ENCODE measurements at places on chromosomes 2 and 18.

GRCh38 chr2:119049968-119050704 is 108.1 kb downstream of the MARCO start:
- DNase-seq: no peak

DNA sequence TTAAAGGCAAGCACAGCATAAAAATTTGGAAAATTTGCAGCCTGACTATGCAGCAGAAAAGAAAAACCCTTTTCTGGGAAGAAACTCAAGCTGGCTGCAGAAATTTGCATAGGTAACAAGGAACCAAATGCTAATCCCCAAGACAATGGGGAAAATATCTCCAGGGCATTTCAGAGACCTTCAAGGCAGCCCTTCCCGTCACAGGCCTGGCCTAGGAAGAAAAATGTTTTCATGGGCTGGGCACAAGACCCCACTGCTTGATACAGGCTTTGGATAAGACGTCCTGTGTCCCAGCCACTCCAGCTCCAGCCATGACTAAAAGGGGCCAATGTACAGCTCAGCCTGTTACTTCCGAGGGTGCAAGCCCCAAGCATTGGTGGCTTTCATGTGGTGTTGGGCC is 717.6 kb downstream of the TDRD15 start:
- no peak for DNase-seq

DNA sequence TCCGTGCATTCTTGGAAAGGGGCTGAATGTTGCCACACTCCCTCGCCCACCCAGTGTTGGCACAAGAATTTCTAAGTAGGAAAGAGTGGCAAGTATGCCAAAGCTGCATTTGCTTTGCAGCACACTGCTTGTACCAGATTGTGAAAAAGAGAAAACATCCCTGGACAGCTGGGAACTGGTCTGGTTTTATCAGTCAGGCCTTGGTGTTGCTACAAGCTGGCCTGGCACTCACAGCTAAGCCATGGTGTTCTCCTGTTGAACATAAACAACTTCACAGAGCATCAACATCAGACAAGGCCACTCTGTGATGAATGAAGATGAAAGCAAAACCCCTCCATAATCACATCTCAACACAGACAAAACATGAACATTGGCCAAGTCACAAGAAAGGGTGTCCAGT is 4.2 kb upstream of the TRABD2A start:
- no peak for DNase-seq

DNA sequence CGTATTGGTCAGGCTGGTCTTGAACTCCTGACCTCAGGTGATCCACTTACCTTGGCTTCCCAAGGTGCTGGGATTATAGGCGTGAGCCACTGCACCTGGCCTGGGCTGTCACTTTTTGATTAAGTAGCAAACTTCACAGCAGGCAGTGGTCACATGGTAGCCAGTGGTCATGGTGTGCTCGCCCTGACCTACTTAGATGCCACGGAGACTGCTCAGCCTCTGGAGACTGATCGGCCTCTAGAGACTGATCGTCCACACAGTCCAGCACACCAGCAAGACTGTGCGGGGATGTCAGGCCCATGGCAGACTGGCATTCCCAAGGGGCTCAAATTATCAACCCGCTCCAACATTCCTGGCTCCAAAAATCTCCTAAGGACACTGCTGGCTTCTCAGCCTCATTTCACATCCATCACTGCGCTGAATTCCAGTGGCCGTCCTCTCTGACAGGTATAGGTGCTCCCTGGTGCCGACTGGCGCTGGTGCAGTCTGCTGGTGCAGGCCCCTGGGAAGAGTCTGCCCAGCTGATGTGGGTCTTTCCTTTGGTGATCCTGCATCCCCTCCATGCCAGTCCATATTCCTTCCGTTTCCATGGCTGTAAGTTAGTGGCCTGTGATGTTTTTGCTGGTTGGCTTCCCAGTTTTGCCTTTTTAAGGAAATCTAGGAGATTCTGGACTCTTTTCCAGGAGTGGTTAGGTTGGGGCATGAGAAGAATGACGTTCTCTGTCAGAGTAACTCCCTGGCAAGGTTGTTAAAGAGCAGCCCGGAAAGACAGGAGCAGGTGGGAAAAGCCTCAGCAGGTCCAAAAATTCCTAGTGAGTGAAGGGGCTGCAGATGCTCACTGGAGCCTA is 374.5 kb upstream of the HS6ST1 start:
- no peak for DNase-seq

- peak; percentile 27 for DNase-seq
Observed at GRCh38 chr18:9792565-9793245, 84.6 kb downstream of the RAB31 start.

DNA sequence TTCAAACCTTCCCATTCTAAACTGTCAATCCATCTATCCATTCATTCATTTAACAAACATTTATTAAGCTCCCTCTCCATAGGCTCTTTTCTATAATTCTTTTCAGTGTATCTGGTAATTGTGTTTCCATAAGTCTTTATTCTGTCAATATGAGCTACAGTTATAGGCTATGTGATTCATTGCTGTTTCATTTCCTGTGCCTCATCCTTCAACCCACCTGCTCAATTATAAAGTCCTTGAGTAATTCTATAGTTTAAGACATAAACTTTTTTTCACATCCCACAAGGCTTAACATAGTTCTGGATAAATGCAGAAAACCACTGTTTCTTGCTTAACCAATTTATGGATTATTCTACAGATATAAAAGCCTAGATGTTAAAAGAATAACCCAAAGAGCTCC is 84.2 kb upstream of the PIK3C3 start:
- DNase-seq: no peak

DNA sequence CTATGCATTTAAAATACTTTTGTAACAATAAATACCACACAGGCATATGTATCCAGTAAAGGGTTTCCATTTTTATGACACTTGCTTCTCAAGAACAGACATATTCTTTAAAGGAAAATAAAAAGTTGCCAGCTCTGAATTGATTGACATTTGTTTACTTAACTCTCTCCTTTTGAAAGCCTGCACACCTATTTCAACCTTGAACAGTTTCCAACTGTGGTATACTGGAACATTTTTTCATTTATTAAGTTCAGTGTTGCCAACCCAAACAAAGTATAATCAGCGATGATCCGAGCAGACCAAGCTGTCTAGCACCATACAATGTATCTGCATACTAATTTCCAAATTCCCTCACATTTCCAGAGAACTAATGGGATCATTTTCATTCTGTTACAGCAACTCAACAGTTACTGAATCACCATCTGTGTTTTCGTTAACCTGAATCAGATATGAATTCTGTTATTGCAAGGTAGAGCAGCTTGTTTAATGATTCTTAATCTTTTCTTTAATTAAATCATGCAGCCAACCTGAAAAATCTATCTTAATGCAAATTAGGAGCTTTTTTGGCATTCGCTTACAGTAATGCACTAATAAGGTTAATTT is 725.5 kb upstream of the ZEB2 start:
- DNase-seq: no peak

GRCh38 chr2:199339891-199340605 is 117.7 kb downstream of the SATB2 start:
- no peak for DNase-seq

GRCh38 chr2:218671654-218672566 is at the start of the genes RNF25 and STK36:
TSS of gene RNF25 (minus strand) at chr2:218672002. CDS start at chr2:218671970, 32 bp downstream.
TSS of gene STK36 (plus strand) at chr2:218672086. CDS start at chr2:218672830, 744 bp downstream.
- peak; percentile 88 for DNase-seq

- DNase-seq: no peak
Observed at GRCh38 chr2:135190799-135191198, 138.7 kb downstream of the RAB3GAP1 start.

DNA sequence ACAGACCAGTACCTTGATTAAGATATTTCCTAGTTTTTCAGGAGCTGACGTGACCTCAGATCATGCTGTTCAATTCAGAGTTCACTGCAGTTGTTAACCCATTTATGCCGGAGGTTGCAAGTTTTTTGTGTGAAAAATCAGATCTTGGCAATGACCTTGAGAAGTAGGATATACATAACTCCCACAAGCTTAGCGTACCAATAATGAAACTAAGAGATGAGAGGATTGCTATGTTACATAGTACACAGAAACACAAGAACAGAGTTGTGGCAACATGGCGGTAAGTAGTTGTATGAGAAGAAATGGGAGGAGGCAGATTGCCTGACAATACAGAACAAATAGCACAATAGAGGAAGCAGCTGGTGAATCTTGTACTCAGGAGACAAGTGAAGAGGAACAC is 39.1 kb downstream of the PPIG start:
- no peak for DNase-seq

DNA sequence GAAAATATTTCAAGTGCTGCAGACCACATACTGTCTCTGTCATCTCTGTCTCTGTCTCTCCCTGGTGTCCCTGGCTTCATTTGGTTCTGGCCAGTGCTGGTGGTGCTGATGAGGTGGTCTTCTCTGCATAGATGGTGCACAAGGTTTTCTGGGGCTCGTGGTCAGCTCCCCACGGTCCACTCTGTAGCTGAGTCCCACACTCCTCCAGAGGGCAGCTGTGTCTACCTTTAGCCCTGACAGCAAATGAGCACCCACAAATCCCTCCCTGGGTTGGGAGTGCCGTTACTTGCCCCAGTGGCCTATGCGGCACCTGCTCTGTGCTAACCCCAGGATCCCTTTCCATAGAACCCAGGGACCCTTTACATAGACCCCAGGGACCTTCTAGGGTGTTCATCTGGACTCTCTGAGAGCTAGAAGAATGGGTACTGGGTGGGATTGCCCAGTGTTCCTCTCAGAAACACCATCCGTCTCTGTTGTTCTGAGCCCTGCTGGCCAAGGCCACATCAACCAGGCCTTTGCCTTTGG is 129.3 kb downstream of the CAPN13 start:
- no peak for DNase-seq

- DNase-seq: no peak
Observed at GRCh38 chr2:147420517-147420916, 424.3 kb upstream of the ACVR2A start.

GRCh38 chr2:99067871-99068625 is 73.5 kb upstream of the C2orf15 start:
- DNase-seq: no peak

GRCh38 chr2:84735389-84735788 is 145.5 kb downstream of the TRABD2A start:
- no peak for DNase-seq

DNA sequence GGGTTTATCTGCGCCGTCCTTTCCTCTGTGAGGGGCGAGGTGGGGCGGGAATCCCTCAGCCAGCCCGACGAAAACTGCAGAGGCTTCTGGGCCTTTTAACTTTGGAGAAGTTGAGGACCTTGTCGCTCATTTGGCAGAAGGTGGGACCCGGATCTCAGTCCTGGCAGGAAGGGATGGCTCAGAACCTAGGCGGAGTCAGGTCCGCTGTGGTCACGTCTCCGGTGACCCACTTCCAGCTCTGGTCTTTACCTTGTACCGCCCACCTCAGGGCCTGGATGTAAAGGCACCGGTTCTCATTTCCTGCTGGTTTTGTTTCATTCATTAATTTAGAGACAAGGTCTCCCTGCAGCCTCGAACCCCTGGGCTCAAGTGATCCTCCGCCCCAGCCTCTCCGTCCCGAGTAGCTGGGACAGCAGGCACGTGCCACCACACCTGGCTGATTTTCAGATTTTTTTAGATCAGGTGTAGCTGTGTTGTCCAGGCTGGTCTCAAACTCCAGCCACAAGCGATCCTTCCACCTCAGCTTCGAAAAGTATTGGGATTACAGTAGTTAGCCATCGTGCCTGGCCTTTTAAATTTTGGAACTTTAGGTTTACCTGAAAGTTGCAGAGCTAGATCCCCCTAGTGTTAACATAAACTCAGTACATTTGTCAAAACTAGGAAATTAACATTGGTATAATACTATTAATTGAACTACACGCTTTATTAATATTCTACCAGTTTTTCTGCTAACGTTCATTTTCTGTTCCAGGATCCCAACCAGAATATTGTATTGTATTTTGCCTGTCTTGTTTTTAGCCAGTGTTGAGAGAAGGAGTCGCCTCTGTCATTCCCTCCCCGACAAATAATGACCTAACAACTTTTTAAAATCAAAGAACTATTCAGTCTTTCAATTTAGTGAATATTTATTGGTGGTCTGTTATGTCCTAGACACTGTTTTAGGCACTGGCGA is 852 bp downstream of the POLI start:
- peak; percentile 74 for DNase-seq

GRCh38 chr2:12549641-12550040 is 167.1 kb upstream of the TRIB2 start:
- no peak for DNase-seq

- DNase-seq: no peak
Observed at GRCh38 chr2:133109772-133110171, 439.8 kb upstream of the LYPD1 start.

- DNase-seq: no peak
Observed at GRCh38 chr2:203659331-203660049, 46.9 kb upstream of the CD28 start.

DNA sequence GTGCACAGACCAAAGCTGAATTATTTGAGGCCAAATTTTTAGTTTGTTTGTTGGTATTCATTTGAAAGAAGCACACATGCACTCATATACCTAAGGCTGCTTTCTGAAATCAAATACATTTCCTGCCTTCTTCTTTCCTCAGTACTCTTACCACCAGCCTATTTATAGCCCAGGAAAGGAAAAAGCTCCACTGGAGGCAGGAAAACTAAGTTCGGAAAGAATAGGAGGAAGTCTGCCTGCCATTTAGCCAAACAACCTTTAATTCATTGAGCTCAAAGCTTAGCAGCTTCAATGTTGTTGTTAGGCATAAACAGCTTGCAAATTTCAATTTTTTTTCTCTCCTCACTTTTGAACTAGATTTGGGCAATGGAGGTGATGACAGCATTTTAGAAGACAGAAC is 40.4 kb upstream of the RASGRP3 start:
- DNase-seq: no peak

DNA sequence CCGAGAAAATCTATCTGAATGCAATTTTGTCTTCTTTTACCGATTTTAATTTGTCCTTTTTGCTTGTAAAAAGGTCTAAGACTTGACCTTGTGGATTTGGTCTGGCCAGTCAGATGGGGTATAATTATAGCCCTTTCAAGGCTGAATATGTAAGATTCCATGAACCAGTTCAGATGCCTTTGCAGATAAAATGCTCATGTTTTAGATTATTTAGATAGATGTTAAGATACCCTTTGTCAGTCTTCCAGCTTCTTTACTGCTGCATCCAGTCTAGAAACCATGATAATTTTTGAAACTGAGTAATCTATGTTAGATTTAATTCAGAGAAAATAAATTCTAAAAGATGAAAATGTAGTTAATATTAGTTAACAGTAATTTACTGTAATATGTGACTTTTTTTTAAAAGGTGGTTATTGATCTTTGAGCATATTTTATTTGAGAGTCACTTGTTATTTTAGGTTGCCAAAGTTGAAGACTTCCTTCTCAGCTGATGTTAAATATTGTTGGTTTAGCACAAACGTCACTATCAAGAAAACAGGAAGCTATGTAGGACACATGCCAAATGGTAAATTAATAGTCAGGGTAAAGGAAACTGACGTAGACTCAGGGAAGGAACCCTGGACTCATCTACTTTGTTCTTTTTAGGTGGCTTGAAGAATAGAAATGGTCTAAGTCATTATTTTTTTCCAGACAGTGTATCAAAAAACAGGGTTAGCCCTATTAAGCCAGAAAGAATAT is 29.8 kb downstream of the BABAM2 start:
- DNase-seq: peak; percentile 90

- no peak for DNase-seq
Observed at GRCh38 chr2:210461401-210461800, 15.2 kb downstream of the LANCL1 start.

DNA sequence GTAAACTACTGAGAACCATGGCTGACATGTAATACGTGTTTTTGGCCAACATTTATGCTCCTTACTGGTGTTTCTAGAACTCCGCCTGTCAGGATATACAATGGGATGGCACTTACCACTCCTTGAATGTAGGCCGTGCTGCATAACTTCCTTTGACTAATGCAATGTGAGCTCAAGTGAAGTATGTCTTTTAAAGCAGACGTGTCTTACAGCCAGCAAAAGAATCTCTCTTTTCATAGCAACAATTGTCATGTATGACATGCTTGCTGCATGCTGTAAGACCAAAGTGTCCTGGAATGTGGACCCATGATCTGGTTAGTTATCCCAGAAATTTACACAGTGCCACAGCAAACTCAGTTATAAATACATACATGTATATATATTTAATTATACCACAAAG is 1202.7 kb upstream of the PIK3C3 start:
- no peak for DNase-seq

All from A549 (cell line).